ENCODE measurements at places on chromosomes 7 and 10.

- DNase-seq = peak; percentile 82
Observed at GRCh38 chr10:46106410-46107255, 60.6 kb upstream of the MSMB start.

DNA sequence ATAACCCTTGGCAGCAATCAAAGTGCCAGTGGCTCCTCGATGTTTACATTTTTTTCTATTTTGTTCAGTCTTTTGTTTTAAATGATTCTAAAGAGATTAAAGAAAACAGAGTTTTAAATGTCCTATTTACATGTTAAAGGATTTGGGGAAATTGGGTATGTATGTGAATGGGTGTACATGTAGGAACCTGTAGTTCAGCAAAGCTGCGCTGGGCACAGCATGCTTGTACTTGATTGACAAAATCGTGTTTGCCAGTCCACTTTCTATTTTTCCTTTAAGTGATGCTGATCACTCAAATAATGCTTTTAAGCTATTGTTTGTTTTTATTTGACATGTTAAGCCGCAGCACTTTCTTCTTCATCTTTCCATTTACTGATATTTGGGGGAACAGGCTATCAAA is 40.9 kb downstream of the FHIP2A start:
- no peak for DNase-seq

GRCh38 chr7:41312235-41312634 is 390.7 kb downstream of the INHBA start:
- DNase-seq = no peak

DNA sequence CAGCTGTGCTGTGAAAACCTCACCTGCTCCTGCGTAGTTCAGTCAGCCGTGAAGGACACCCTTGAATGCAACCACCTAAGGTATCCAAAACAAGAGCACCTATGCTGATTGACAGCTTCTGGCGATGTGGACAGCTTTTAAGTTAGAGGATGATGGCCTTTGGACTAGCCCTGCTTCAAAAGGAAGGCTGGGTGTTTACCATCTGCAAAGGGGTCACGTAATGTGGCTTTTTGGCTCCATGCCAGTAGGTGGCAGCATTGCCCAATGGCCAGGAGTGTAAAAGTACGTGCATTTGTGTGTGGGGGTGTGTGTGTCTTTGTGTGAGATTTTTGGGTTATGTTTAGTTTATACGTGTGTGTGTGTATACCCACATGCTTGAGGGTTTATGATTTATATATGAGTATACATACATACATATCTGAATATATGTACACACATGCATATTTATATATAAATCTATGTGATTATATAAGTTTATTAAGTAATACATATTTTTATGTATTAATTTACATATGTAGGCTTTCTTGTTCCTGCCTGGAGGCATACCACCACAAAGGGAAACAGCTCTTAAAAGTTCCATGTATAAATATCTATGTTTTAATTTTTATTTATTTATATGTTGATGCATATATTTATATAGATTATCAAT is 236.3 kb upstream of the ANKRD30A start:
- DNase-seq = peak; percentile 52
